Large intestine (tissue), 12 donors: ENCODE measurements at places on chromosomes 4 and X.
A peak's percentile ranks its signal among the peaks of the same experiment; 100 is the strongest.

- DNase-seq, result no peak
Observed at GRCh38 chr4:102684610-102685052, 76.1 kb downstream of the MANBA start.

DNA sequence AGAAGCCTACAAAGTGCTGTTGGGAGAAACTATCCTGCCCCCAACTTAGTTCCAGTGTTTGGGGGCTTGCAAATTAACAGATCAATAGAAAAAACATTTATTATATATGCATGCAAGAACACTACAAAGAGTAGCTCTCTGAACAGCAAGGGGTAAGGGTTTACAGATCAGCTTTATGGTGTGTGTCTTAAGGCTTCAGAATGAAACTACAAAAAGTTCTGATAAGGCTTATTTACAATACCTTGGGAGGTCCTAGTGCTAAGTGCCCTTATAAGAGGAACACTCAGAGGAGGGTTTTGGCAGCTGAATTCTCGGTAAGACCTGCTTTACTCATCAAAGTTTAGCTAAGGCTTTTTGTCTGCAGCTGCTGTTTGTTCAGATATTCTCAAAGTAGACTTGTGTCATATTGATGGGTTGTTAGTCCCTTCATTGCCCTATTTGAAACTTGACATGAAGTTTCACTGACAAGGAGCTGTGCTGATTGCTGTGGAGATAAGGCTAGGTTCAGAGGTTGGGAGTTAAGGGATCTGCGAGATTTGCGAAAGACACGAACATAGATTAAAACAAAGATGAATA, 7.7 kb downstream of the ERVMER34-1 start:
- no peak for DNase-seq

GRCh38 chr4:81442484-81443085, 29.1 kb downstream of the RASGEF1B start:
- no peak for DNase-seq

GRCh38 chrX:39063037-39063436, 261.8 kb downstream of the MID1IP1 start:
- peak; percentile 12 for DNase-seq

DNA sequence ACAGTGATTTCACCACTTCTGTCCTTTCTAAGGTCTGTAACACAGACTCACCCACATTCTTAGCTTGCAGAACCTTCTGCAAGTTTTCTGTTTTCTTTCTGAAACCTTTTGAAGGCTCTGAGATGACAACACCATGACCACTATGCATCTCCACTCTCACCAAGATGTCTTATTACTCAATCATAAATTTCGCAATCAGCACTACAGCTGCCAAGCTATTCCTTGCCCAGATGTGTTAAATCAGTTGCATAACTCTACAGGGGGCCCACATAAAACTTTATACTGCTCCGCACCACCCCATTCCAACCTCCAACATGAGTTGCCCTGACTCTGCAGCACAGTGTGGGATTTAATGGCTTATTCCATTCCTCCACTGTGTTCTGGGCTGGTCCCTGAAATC, 229.9 kb downstream of the COL25A1 start:
- peak; percentile 22 for DNase-seq

DNA sequence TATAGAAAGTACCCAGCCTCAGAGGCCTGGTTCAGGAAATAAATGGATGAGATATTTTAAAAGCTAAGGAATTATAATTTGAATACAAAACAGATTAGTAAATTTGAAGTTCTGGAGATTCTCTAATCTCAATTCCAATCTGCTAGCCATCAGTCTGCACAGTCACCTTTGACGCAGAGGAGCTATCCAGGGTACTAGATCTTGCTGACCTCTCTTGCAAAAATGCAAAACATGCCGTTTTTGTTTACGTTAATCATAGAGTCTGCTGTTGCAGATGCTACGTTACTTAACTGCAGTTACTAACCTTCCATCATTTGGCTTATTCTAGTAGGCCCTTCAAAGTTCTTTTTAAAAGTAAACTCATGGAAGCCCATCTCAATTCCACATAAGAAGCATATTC, 10.4 kb downstream of the CCSER1 start:
- DNase-seq, result no peak

- DNase-seq, result peak; percentile 29
Observed at GRCh38 chr4:80566203-80566872, 230.8 kb downstream of the CFAP299 start.

GRCh38 chr4:186624951-186625350, 69.6 kb upstream of the MTNR1A start:
- no peak for DNase-seq

DNA sequence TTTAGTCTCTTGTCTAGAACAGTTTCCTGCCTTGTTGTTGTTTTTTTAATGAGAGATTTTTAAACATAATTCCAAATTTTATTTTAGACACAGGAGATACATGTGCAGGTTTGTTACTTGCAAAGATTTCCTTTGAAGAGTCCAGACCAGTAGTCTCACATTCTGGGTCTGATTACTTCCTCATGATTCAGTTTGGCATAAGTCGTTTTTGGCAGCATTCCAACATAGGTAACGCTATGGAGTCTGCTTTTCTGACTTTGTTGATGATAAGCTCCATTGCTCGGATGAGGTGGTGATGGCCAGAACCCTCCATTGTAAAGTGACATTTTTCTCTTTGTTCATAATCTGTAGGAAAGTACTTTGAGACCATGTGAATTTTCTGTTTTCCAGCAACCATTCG, 74.7 kb downstream of the CLCN4 start:
- no peak for DNase-seq

DNA sequence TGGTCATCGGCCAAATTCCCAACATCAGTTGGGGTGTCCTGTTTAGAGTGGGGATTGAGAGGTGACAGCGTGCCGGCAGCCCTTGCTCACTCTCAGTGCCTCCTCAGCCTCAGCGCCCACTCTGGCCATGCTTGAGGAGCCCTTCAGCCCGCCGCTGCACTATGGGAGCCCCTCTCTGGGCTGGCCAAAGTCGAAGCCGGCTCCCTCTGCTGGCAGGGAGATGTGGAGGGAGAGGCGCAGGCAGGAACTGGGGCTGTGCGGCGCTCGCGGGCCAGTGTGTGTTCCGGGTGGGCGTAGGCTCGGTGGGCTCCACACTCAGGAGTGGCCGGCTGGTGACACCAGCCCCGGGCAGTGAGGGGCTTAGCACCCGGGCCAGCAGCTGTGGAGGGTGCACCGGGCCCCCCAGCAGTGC, 7.1 kb upstream of the CENPU start:
- no peak for DNase-seq

- no peak for DNase-seq
Observed at GRCh38 chr4:54063229-54063628, 1.2 kb downstream of the CHIC2 start.

DNA sequence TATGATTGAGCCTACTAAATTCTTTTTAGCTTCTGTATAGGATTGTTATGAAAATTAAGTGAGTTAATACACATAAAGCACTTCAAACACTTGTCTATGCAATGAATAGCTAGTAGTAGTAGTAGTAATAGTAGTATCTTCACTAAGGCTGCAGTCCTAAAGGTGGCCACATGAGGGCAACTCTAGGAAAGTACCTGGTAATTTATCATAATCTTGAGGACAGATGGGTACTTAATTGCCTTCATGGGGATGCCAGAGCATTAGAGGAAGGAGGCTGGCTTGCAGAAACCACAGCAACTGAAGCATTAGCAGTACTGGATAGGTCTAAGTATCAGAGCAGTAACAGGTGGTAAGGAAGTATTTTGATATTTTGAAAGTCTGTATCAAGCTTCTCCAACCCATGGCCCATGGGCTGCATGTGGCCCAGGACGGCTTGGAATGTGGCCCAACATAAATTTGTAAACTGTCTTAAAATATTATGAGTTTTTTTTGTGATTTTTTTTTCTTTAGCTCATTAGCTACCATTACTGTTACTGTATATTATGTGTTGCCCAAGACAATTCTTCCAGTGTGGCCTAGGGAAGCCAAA, 17.3 kb downstream of the NIPAL1 start:
- no peak for DNase-seq

- DNase-seq, result no peak
Observed at GRCh38 chr4:30616942-30617646, 103.1 kb upstream of the PCDH7 start.
